Endothelial cell of umbilical vein (primary cell): ENCODE measurements at places on chromosomes 4 and X. TPM values are rescaled to one million over a fixed set of nuclear protein-coding genes. Genes with fewer than 3 reads are reported as not detected.

GRCh38 chr4:185523862-185524261 lies 11.4 kb downstream of the PDLIM3 start:
- DNase-seq = no peak

DNA sequence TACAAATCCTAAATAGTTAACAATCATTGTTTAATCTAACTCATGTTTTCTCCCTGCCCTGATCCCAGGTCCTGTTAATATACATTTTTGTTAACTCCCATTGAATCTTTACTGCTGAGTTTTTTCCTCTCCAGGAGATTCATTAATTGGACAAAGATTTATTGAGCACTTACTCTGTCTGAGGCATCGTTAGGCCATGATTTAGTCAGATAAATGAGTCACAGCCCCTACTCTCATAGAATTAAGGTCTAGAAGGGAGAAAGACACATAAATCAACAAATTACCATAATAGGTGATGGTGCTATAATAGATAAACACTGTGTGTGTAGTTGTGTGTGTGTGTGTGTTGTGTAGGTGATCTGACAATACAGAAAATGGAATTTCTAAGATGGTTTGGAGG lies 112.5 kb downstream of the MAPK10 start:
- no peak for DNase-seq

GRCh38 chrX:54452920-54453319 lies 12.7 kb downstream of the TSR2 start:
- DNase-seq = no peak

GRCh38 chr4:144903953-144904711 lies 193.9 kb downstream of the ANAPC10 start:
- no peak for DNase-seq

- no peak for DNase-seq
Measured at GRCh38 chr4:102684610-102685052, 76.1 kb downstream of the MANBA start.

Gene CT45A10
- total RNA-seq = not detected in 2 replicates

Gene TEX13D
- not detected in 2 replicates for total RNA-seq
